ENCODE measurements at places on chromosomes 11 and 22.

GRCh38 chr11:7688238-7688826, 15.0 kb upstream of the CYB5R2 start:
- DNase-seq, result no peak

DNA sequence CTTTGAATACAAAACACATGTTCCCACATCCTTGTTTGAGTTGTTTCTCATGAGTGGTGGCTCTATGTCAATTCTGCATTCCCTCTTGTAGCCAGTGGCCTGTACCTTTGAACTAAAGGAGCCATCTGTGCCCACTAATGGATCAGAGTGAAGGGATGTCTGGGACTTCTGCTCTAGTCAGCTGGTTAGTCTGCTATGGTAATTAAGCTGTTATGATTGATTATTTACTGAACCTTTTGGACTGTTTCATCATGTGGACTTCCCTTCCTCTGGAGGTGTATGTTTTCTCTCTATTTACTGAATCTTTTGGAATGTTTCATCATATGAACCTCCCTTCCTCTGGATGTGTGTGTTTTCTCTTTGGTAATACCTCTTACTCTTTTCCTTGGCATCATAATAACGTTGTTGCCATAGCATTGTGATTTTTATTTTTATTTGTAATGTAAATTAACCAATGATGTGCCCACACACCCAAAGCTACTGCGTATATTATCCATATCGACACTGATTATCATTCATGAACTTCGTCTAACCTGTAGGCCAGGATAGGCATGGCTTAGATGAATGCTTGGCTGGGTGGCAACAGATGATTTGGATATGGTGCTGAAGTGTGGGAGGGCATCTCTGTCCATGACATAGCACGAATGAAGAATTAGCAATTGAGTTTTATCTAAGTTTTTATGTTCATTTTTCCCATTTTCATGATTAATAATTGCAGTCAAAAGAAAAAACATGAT, 112.3 kb upstream of the SORL1-AS1 start:
- DNase-seq, result no peak

GRCh38 chr22:36926309-36926708, 12.9 kb downstream of the CSF2RB start:
- DNase-seq, result no peak

- no peak for DNase-seq
These were observed 10.8 kb downstream of the PARVA start for GRCh38 chr11:12388173-12388572.

DNA sequence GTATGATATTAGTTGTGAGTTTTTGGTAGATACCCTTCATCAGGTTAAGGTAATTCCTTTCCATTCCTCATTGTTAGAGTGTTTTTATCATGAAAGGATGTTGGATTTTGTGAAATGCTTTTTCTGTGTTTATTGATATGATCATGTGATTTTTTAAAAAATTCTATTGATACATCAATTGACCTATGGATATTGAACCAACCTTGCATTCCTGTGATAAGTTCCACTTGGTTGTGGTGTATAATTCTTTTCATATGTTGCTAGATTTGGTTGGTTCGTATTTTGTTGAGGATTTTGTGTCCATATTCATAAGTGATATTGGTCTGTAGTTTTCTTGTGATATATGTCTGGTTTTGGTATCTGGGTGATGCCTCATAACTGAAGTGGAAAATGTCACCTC, 6.7 kb downstream of the ANKRD13D start:
- DNase-seq, result no peak

- DNase-seq, result no peak
These were observed 48.6 kb downstream of the MTNR1B start for GRCh38 chr11:93017821-93018690.

DNA sequence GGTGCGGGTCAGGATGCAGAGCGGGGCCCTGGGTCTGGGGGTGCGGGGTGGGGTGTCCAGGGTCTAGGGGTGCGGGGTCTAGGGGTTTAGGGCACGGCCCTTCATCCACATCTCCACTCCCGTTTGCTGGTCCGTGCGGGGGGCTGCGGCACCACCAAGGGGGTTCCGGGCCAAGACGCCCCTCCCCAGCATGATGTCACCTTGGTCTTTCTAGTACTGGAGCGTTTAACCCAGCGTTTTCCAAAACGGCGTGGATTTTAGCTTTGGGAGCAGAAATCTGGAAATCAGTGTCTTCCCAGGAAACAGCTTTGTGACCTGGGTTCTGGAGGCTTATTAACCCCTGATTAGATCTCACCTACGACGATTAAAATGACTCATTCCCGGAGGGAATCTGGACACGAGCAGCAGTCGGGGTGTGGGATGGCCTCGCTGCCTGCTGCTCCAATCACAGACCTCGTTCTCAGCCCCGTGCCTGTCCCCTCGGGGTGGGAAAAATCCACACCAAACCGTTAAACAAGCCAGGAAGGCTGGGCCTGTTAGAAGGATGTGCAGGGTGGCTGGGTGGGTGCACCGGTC, 759 bp downstream of the AP2A2 start:
- DNase-seq, result no peak

DNA sequence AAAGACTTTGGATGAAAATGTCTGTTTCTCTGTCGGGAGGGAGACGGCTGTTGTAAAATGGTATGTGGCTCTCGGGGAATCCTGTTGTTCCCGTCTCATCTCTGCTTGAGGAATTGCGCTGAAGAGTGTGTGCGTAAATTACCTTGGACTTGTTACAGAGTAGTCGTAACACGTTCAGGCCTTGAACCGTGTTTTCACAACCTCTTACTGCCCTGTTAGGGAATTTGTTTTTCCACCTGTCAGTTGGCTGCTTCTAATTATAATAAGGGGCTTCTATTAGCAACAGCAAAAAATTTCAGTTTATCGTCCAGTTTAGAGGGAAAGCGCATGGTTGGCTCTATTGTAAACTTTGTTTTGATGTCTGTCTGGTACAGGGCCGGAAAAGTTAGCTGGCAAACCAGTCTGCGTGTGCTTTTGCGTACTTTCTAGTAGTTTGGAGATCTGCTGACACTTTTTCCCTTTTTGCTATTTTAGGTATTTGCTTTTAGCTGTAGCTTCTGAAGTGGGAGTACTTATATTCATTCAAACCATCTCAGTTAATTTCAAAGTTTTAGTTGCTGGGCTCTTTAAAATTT, 1.5 kb downstream of the HIPK3 start:
- DNase-seq, result no peak

GRCh38 chr11:706957-707816, 1.2 kb downstream of the EPS8L2 start:
- no peak for DNase-seq
